ENCODE measurements at places on chromosomes 2 and 18.

DNA sequence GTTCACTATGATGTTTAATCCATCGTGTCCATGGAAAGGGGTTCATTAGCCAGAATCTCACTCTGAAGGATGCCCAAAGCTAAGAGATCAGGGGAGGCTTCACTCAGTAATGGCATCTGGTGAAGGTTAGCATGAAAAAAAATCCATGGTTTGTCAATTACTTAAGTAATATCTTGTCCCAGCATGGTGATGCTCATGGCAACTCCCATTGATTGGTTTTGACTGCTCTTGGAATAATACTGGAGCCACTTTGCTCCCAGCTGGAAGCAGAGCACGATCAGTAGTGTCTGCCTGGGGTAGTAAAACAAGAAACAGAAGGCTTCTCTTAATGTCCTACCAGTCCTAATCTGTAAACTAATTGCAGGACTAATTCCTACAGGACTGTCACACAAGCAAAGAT, 799.4 kb downstream of the CNTNAP5 start:
- DNase-seq, result no peak

- no peak for DNase-seq
Observed at GRCh38 chr2:128584296-128584890, 265.7 kb upstream of the HS6ST1 start.

DNA sequence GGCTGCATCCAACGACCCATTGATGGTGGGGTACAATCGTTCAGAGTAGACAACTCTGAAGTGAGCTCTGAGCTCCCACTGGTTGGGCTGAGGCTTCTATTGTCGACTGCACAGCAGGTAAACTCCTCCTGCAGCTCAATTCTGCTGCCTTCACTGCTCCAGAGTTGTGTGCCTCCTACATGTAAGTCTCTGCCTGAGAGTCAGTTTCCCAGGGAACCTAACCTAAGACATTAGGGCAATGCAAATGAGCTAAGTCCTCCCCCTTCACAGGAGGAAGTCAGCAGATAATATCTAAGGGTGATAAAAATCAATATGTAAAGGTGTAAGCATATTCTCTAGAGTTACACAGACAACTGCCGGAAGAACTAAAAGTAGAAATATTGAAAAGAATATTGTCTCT, 22.5 kb upstream of the ACYP2 start:
- no peak for DNase-seq

GRCh38 chr2:186533717-186534116, 47.7 kb downstream of the ZC3H15 start:
- no peak for DNase-seq

GRCh38 chr2:32783469-32783868, 155.6 kb downstream of the TTC27 start:
- no peak for DNase-seq

DNA sequence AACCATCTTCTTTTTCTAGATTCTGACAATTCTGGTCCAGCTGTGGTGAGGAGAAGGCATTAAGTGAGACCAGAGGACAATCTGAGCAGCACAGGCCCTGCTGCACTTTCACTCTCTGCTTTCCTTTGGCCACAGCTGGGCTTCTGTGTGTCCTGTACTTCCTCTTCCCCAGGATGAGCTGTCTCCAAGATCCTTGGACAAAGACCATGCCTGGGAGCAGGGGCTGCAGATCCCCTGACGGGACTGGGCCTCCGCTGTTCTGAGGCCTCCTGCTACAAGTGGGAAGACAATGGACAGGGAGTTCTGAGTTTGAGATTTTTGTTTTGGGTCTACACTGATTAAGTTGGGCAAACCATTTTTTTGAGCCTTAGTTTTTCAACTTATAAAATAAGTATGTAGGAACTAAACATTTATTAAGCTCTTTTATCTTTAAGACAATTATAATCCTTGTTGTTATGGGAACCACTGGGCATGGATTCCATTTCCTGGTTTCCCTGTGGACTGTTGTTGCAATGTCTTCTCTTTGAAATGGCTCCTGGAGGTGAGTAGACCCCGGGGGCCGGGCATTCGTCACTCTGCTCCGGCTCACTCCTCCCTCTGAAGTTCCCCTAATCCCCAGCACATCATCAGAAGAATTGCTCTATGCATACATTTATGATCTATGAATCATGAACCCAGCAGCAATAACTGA, 266.6 kb downstream of the ACTR3 start:
- DNase-seq, result no peak

DNA sequence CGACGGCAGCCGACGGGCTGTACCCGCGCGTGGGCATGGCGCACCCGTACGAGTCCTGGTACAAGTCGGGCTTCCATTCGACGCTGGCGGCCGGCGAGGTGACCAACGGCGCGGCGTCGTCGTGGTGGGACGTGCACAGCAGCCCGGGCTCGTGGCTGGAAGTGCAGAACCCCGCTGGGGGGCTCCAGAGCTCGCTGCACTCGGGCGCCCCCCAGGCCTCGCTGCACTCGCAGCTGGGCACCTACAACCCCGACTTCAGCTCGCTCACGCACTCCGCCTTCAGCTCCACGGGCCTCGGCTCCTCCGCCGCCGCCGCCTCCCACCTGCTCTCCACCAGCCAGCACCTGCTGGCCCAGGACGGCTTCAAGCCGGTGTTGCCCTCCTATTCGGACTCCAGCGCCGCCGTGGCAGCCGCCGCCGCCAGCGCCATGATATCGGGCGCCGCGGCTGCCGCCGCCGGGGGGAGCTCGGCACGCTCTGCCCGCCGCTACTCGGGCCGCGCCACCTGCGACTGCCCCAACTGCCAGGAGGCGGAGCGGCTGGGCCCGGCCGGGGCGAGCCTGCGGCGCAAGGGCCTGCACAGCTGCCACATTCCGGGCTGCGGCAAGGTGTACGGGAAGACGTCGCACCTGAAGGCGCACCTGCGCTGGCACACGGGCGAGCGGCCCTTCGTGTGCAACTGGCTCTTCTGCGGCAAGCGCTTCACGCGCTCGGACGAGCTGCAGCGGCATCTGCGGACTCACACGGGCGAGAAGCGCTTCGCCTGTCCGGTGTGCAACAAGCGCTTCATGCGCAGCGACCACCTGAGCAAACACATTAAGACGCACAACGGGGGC, 2.0 kb downstream of the SP9 start:
- peak; percentile 66 for DNase-seq

DNA sequence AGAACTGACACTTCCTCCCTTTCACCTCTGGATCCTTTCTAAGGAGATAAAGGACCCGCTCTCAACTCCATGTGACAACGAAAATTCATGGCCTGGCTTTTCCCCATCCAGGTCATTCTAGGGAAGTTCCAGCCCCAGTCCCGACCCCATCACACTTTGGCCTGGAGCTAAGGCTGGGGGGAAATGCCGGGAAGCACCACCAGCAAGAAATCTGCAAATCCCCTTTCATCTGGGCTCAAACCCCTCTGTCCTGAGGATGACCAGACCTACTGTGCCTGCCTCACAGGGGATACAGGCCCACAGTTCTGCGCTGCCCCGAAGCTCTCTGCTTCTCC, 1.3 kb downstream of the SIX2 start:
- DNase-seq, result peak; percentile 30

Measured in GM13976 (cell line).